Astrocyte (in vitro differentiated cells and primary cell): ENCODE measurements at places on chromosomes 7 and 10. TPM values are rescaled to one million over a fixed set of nuclear protein-coding genes. Genes with fewer than 3 reads are reported as not detected.

GRCh38 chr10:128896116-128896795, 570.8 kb upstream of the MGMT start:
- no peak overlapping the region for H3K4me3 ChIP-seq
- H3K36me3 ChIP-seq, result no peaks in the 10 kb centered on the region
- H3K27ac ChIP-seq, result no peak overlapping the region
- DNase-seq, result no peak
- no peaks in the 10 kb centered on the region for H3K4me1 ChIP-seq

- DNase-seq, result no peak
- H3K27me3 ChIP-seq, result no peaks in the 10 kb centered on the region
- H3K4me3 ChIP-seq, result no peak overlapping the region
Observed at GRCh38 chr7:119320316-119320715, 952.7 kb upstream of the KCND2 start.

GRCh38 chr7:107712025-107712424, 31.9 kb upstream of the CBLL1 start:
- no peak overlapping the region for H3K4me3 ChIP-seq
- H3K36me3 ChIP-seq, result no peaks in the 10 kb centered on the region
- H3K27me3 ChIP-seq, result no peaks in the 10 kb centered on the region
- no peaks in the 10 kb centered on the region for H3K4me1 ChIP-seq
- DNase-seq, result no peak

DNA sequence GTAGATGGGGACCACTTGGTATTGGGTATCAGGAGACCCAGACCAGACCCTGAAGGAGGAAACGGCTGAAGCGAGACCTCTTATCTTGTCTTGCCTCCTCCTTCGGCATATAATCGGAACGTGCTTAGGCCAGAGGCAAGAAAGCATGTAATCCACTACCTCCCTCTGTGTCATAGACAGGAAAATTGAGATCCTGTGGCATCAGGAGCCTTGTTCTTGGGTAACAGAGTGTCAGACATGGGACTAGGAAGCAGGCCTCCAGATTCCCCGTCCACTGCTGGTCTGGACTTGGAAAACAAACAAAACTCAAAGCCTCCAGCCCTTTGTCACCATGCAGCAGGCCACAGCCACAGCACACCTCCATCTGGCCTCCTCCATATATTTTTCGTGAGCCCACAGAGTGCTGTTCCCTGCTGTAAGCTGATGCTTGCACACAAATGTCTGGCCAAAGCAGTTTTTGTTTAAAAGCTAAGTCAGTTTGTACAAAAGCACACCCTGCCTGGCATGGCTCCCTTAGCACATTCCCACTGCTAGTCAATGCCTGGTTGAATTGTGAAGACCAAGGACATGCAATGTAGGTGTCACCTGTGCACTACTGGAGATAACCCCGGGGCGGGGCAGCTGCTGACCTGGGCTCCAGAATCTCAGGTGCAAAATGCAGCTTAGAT, 510.9 kb downstream of the RPS24 start:
- peak; percentile 36 for DNase-seq
- H3K27me3 ChIP-seq, result peaks cover 13% of the 10 kb centered on the region
- H3K36me3 ChIP-seq, result no peaks in the 10 kb centered on the region
- no peak overlapping the region for H3K4me3 ChIP-seq
- peaks cover 39% of the 10 kb centered on the region for H3K4me1 ChIP-seq

Gene YAE1
- 24.7 and 27.8 TPM in 2 replicates for total RNA-seq

GRCh38 chr7:44216521-44217222, 15.9 kb downstream of the YKT6 start:
- no peaks in the 10 kb centered on the region for H3K27me3 ChIP-seq
- H3K36me3 ChIP-seq, result peaks cover 13% of the 10 kb centered on the region
- DNase-seq, result no peak
- no peak overlapping the region for H3K27ac ChIP-seq
- no peak overlapping the region for H3K4me3 ChIP-seq
- no peaks in the 10 kb centered on the region for H3K4me1 ChIP-seq

GRCh38 chr10:48241332-48241731, 33.2 kb downstream of the FRMPD2 start:
- peaks cover 23% of the 10 kb centered on the region for H3K27me3 ChIP-seq
- H3K4me1 ChIP-seq, result no peaks in the 10 kb centered on the region
- no peak overlapping the region for H3K4me3 ChIP-seq
- no peak for DNase-seq
- H3K27ac ChIP-seq, result no peak overlapping the region

- H3K4me1 ChIP-seq, result peaks cover 9% of the 10 kb centered on the region
- DNase-seq, result no peak
- H3K27me3 ChIP-seq, result no peaks in the 10 kb centered on the region
Observed at GRCh38 chr10:103224133-103224532, 21.6 kb upstream of the RPEL1 start.

DNA sequence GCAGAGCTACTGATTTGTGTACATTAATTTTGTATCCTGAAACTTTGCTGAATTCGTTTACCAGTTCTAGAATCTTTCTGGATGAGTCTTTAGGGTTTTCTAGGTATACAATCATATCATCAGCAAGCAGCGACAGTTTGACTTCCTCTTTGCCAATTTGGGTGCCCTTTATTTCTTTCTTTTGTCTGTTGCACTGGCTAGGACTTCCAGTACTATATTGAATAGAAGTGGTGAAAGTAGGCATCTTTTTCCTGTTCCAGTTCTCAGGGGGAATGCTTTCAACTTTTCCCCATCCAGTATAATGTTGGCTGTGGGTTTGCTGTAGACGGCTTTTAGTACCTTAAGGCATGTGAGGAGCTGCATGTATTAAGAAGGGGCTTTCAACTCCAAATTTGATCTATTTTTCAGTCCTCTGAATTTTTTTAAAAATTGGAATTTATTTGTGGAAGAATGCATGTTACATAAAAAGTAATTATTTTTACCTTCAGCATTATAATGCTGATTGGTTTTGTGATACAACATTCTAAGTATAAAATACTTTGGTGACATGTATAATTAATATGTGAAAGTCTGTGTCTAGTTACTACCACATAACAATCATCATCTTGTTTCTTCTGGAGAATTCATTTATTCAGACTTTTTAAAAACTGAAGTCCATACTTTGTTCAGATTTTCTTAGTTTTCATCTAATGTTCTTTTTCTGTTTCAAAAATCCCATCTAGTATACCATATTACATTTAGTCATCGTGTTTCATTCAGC, 49.6 kb downstream of the CPED1 start:
- no peaks in the 10 kb centered on the region for H3K27me3 ChIP-seq
- peaks cover 2% of the 10 kb centered on the region for H3K4me1 ChIP-seq
- no peaks in the 10 kb centered on the region for H3K36me3 ChIP-seq
- H3K27ac ChIP-seq, result no peak overlapping the region

- no peak overlapping the region for H3K4me3 ChIP-seq
- H3K27me3 ChIP-seq, result no peaks in the 10 kb centered on the region
- H3K36me3 ChIP-seq, result no peaks in the 10 kb centered on the region
- no peak overlapping the region for H3K27ac ChIP-seq
- no peaks in the 10 kb centered on the region for H3K4me1 ChIP-seq
Observed at GRCh38 chr10:86169506-86170254, 196.9 kb downstream of the GRID1 start.

Gene UNCX
- total RNA-seq, result not detected in 2 replicates

GRCh38 chr10:7789390-7789789, 1.4 kb downstream of the ATP5F1C start:
- peak; percentile 38 for DNase-seq
- peaks cover 33% of the 10 kb centered on the region for H3K4me1 ChIP-seq
- H3K27ac ChIP-seq, result peak overlapping the region; percentile 90
- H3K27me3 ChIP-seq, result no peaks in the 10 kb centered on the region
- H3K36me3 ChIP-seq, result no peaks in the 10 kb centered on the region
- peak overlapping the region; percentile 100 for H3K4me3 ChIP-seq

Gene NAT16
- 0.16 TPM in 1 of 2 replicates, not detected in the other for total RNA-seq

- DNase-seq, result no peak
- no peak overlapping the region for H3K4me3 ChIP-seq
- H3K36me3 ChIP-seq, result no peaks in the 10 kb centered on the region
- no peaks in the 10 kb centered on the region for H3K27me3 ChIP-seq
Observed at GRCh38 chr7:154804449-154804848, 198.5 kb downstream of the PAXIP1 start.

GRCh38 chr7:123096976-123097375, 101.5 kb upstream of the TAS2R16 start:
- H3K36me3 ChIP-seq, result no peaks in the 10 kb centered on the region
- DNase-seq, result no peak
- H3K4me1 ChIP-seq, result no peaks in the 10 kb centered on the region

GRCh38 chr7:43479543-43479942, 103.4 kb upstream of the STK17A start:
- no peak for DNase-seq
- H3K27me3 ChIP-seq, result no peaks in the 10 kb centered on the region
- H3K27ac ChIP-seq, result no peak overlapping the region
- peaks cover 5% of the 10 kb centered on the region for H3K4me1 ChIP-seq
- H3K4me3 ChIP-seq, result no peak overlapping the region

Gene GHITM
- 128 and 143 TPM in 2 replicates for total RNA-seq

GRCh38 chr7:1620835-1621234, 49.2 kb upstream of the ELFN1 start:
- no peak overlapping the region for H3K4me3 ChIP-seq
- H3K27ac ChIP-seq, result no peak overlapping the region
- no peaks in the 10 kb centered on the region for H3K36me3 ChIP-seq
- H3K4me1 ChIP-seq, result no peaks in the 10 kb centered on the region

- H3K36me3 ChIP-seq, result no peaks in the 10 kb centered on the region
- H3K27me3 ChIP-seq, result peaks cover 5% of the 10 kb centered on the region
- H3K4me1 ChIP-seq, result no peaks in the 10 kb centered on the region
- no peak for DNase-seq
Observed at GRCh38 chr7:98628418-98628817, 11.3 kb downstream of the NPTX2 start.

Gene CDC14C
- total RNA-seq, result 0.14 and 0.17 TPM in 2 replicates

Gene PRF1
- total RNA-seq, result 0.14 and 0.16 TPM in 2 replicates

Gene TRIL
- total RNA-seq, result 0.45 and 0.72 TPM in 2 replicates

DNA sequence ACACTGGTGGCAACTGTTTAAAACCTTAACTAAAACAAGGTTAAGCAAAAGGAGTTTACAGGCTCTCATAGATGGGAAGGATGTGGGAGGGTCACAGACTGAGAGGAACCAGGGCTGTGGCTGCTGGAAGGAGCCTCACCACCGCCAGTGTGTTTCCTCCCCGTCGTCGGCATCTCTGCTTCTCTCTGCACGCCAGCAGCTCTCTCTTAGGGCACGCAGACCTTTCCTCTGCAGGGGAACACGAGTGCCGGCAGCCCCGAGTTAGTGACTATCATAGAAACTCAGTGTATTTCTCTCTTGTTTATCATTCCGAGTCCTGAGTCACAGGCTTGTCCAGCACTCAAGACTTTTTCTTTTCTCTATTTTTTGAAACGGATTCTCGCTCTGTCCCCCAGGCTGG, 8.1 kb upstream of the SH2D4B start:
- no peak overlapping the region for H3K4me3 ChIP-seq
- no peak for DNase-seq
- H3K27me3 ChIP-seq, result no peaks in the 10 kb centered on the region
- no peak overlapping the region for H3K27ac ChIP-seq
- H3K4me1 ChIP-seq, result no peaks in the 10 kb centered on the region
- H3K36me3 ChIP-seq, result no peaks in the 10 kb centered on the region
